Muscle of arm (tissue), 14 donors: ENCODE measurements at places on chromosomes 6 and 20. TPM values are rescaled to one million over a fixed set of nuclear protein-coding genes. Genes with fewer than 3 reads are reported as not detected.

DPM1 gene
- 52.7 TPM for polyA plus RNA-seq

C20orf141 gene
- not detected for polyA plus RNA-seq

COL11A2 gene
- polyA plus RNA-seq, result not detected

RBPJL gene
- not detected for polyA plus RNA-seq

MUCL3 gene
- polyA plus RNA-seq, result not detected

PKIB gene
- polyA plus RNA-seq, result 2.5 TPM

SULF2 gene
- polyA plus RNA-seq, result 63.8 TPM

LY6G6D gene
- 0.91 TPM for polyA plus RNA-seq

TRIM10 gene
- 0.21 TPM for polyA plus RNA-seq

- DNase-seq, result no peak
Observed at GRCh38 chr20:56171087-56172012, 77.2 kb upstream of the MC3R start.

DNA sequence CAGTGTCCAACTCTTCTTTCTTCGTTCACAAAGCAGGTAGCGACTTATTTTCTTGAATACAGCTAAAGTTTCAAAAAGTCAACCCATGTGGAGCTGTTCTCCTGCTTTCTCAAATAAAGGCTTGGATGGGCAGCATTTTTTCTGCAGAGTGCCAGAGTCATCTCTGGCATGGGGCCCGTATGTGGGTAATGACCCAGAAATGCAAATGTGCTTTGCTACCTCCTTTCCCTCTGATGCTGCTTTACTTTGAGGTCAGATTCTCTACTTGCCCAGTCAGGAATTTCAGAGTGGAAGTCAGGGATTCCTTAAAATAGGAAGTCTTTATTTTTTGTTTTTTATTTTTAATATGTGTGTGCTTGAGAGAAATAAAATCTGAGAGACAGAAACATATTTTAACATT lies 4.9 kb downstream of the NKAIN2 start:
- no peak for DNase-seq

- DNase-seq, result no peak
Observed at GRCh38 chr6:118963003-118963402, 28.0 kb upstream of the MCM9 start.

DNA sequence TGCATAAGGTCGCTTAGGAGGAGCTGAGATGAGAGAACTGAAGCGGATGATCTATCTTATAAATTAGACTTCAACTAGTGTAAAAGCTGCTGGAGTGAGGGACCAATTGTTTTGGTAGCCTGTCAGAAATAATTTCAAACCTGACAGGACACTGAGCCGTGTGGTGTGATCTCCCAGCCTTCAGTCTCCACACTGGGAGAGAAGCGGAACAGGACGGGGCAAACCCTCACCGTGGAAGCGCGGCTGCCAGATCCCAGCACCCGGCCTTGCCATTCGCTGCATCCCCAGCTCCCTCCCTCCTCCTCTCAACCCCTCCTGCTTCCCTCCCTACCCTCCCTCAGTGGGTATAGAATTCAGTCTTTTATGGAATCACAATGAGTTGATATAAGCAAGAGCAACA lies 900.1 kb upstream of the SLC35B3 start:
- DNase-seq, result no peak

- no peak for DNase-seq
Observed at GRCh38 chr6:11912420-11912819, 99.7 kb upstream of the HIVEP1 start.

- no peak for DNase-seq
Observed at GRCh38 chr20:57897156-57897874, 187.5 kb upstream of the PMEPA1 start.

DNA sequence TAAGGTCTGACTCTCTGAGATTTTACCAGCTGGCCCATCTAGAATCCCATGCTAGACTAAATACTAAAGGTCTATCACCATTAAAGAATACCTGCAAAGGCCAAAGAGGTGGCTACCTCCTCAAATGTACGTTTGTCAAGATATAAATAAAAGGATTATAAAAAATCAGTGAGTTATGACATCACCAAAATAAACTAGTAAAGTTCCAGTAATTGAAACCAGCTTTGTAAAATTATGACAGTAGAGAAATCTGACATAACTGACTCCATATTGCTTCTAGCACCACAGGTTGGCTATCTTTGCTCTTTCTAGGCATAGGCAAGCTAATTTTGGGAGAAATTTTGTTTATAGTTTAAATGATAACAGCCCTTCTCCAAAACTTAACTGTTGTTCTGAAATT lies 536.3 kb downstream of the TFAP2A start:
- no peak for DNase-seq

GRCh38 chr20:8744228-8744844 lies 324.6 kb upstream of the PLCB4 start:
- DNase-seq, result no peak

DNA sequence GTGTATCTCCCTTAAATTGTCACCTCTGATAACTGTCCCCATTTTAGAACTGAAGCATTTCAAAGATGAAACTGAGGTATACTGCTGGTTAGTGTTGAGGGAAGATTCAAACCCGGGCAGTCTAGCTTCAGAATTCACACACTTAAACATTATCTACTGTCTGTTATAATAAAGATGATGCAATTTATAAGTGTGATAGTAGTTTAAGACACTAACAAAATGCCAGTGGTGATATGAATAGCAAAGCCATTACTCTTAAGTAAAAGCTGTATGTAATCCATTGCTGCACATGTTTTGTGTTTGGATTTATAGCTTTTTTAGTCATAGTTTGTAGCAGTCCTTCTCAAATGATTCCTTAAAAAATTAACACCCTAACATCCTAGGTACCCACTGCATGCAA lies 19.8 kb downstream of the USP45 start:
- no peak for DNase-seq

GRCh38 chr20:21031666-21032065 lies 74.5 kb downstream of the LINC00237 start:
- no peak for DNase-seq

GRCh38 chr20:63071541-63072181 lies 64.9 kb upstream of the BHLHE23 start:
- no peak for DNase-seq

DNA sequence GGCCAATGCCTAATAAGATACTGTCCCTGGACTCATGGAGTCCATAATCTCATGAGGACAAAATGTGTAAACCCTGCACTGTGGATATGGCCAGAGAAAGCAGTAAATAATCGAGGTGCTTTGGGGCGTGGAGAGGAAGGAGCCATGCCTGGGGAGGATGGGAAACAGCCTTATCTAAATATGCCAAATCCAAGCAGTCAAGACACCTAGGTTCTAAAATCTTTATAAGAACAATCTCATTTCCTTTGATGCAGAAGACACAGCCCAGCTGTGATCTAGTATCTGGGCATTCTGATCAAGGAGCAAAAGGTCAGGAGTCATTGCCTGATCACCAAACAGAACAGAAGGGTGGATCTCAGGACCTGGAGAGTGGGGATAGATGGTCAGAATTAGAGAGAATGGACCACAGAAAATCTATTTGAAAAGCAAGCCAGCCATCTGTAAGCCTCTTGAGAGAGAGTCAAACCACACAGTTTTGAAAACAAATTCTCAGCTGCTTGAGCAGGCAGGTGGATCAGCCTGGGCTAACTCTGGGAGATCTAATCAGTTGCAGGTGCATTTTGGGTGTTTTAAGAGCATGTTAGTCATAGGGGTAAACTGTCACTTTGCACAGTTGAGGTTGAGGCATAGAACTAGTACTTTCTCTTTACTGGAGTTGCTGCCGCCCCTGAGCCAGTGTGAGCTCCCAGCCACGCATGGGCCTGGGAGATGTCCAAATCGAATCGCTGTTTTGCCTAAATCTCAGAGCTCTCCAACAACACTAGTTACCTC lies 130.8 kb upstream of the TNFAIP3 start:
- no peak for DNase-seq

DNA sequence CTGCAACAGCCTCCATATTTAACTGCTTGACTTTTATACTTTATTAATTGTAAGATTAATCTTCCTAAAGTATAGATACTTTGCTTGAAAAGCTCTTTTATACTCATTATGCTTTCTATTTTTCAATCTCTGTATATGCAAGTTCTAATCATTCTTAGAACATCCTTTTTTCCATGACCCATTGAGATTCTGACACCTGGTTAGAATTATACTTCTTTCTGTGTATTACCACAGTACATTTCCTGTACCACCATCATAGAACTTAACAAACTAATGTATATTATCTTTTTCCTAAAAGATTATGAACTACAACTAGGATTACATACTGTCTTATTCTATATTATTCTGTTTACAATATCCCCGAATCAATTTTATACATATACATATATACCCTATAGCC lies 13.5 kb downstream of the SERINC1 start:
- DNase-seq, result no peak
